ENCODE measurements at places on chromosomes 2 and 18.

DNA sequence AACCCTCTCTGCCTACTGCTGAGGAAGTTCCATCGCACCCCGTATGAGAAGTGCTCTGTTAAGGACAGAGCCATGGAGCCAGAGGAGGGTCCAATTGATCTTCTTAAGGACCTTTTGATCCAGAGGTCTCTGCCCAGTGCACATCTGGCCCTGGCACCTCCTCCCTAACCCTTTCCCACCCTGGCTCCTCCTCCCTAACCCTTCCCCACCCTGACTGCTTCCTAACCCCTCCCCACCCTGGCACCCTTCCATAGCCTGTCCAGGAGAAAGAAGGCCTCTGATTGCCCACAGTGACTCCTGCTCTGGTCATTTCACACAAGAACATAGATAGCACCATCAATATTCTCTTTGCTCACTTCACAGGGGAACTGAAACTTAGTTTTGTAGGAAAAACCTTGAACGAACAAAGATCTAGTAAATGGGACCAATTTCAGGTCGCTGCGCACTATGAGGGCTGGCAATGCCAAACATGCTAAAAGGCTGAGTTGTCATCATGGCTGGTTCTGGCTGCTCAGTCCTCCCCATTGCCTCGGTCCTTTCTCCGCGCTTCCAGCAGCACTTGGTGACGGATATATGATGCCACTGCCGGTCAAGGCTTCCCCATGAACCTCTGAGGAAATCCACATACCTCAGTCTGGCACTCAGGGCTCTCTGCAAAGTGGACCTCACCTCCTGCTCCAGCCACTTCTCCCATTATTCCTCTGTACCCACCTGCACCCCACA, 49.2 kb downstream of the PKDCC start:
- no peak for DNase-seq

DNA sequence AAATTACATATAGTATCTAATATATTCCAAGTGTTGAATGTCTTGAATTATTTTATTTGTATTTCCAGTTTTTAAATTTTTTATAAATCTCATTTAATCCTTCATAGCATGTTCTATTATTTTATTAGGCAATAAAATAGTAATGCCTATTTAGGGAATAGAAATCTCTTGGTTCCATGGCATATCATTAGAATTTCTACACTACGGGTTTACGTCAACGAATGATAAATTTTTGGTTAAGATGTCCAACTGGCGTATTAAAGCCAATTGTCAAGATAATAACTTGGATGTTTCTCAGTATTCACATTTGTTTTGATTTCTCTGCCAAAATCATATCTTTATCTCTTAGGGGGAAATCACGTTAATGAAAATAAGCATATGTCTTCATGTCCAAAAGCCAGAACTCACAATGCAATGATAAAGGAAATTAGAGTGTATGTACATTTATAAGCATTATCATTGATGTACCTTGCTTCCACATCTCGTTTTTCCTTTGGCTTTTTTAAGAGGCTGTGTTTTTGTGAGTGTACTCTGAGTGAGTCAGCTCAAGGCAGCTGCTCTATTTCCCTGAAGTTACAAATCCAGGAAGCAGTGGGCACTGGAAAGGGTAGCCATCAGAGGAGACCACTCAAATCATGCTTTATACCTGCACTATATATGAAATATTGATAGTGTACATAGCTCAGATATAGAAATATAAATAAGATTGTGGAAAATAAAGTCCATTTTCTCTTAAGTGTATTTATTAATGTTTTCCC, 115.8 kb upstream of the PDE1A start:
- no peak for DNase-seq

DNA sequence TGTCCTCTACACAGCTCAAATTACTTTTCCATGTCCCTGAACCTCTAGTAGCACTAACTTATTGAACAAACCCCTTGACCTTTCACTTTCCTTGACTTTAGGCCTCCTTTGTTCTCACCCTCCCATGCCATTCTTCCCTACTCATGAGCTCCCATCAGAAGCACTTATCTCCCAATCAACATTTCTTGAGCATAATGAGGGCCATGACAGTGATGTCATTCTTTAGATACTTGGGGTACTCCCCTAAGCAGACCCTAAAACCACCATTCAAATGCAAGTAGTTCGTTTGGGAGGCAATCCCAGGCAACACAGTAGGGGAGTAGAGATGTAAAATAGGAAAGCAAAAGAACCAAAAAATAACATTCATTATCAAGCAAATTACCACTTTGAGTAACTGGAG, 115.9 kb upstream of the ARHGAP28 start:
- no peak for DNase-seq

DNA sequence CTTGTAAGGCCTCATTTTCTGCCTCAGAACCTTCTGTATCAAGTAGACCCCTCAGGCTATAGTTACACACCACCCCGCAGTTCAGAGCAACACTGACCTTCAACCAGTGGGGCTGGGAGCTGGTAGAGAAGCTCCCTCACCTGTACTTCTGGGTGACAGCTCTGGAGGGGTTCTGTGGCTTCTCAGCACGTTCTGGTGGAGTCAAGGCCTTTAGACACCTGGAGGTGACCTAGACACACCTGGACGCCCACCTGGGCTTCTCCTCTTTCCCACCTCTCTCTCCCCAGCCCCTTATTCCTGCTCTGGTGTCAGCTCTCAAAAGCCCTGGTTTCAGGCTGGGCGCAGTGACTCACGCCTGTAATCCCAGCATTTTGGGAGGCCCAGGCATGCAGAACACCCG, 7.3 kb upstream of the CIB4 start:
- DNase-seq = no peak

- DNase-seq = no peak
Observed at GRCh38 chr2:210477496-210477895, 937 bp upstream of the LANCL1 start.

DNA sequence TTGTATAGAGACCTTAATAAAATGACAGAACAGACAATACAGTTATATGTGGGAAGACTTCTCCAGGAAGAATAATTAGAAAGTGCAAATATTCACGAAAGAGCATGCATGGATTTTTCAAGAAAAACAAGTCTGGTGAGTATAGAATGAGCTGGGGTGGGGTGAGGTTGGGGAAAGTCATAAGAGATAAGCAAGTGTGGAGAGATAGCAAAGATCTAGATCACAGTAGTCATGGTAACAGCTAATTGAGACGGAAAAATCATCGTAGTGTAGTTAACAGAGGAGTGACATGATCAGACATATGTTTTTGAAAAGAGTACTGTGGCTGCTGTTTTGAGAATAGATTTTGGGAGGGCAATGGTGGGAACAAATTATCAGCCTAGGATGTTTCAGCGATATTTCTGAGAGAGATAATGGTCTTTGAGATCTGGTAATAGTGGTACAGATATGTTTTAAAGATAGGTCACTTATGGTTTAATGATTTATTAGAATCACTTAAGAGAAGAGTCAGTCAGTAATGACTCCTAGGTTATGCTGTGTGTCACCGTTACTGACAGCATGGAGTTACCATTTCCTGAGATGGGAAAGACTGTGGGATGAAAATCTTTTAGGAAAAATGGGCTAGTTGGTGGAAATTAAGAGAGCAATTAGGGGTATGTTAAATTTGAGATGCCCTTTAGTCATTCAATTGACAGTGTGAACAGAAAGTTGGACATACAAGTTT, 248.5 kb upstream of the SLC8A1 start:
- DNase-seq = no peak

DNA sequence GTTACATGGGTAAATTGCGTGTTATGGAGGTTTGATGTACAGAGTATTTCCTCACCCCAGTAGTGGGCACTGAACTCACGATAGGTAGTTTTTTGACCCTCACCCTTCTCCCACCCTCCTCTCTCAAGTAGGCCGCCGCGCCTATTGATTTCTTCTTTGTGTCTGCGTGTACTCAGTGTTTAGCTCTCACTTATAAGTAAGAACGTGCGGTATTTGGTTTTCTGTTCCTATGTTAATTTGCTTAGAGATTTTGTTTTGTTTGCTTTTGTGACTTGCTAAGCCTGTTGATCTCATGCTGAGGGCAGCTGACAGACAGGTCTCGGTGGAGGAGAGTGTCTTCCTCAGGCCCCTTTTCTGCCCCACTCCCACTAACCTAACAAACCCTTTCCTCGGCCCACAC, 36.2 kb downstream of the ACOXL start:
- no peak for DNase-seq

DNA sequence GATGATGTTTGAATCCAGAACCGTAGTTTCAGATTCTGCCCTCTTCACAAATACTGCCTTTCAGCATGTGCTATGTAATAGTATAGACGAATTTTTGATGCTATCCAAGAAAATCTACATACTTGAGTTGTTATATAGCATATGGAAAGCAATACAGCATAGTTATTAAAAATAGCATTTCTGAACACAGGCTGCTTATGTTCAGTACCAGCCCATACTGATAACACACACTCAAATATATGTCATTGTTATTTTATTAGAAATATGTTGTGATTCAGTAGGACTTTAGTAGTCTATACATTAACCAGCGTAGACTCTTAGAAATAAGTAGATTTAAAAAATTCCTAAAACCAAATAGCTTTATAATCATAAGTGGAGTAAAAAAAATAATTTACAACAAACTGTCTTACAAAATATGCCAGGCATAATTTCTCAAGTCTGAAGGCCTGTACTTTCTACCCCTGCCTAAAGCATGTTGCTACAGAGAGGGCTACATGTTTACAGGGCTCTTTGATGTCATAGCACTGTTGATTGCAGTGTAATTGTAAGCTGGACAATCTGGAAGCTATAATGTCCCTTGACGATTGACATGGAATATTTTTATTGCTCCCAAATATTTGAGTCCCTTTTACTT, 86.3 kb downstream of the ASXL3 start:
- DNase-seq = no peak

DNA sequence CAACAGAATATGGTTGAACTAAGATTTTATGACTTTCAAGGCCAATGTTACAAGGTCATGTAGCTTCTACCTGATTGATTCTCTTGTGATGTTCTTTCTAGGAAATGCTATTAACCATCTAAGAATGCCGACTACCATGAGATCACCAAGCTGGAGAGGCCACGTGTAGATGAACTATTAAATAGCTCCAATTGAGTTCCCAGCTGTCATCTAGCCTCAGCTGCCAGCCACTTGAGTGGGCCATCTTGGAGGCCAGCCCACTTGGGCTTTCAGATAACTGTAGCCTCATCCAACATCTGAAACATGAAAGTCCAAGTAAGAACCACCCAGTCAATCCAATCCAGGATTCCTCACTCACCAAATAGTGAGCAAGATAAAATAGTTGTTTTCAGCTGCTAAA, 376.9 kb upstream of the TMEFF2 start:
- DNase-seq = no peak

GRCh38 chr2:155687181-155687580, 645.3 kb downstream of the NR4A2 start:
- no peak for DNase-seq

DNA sequence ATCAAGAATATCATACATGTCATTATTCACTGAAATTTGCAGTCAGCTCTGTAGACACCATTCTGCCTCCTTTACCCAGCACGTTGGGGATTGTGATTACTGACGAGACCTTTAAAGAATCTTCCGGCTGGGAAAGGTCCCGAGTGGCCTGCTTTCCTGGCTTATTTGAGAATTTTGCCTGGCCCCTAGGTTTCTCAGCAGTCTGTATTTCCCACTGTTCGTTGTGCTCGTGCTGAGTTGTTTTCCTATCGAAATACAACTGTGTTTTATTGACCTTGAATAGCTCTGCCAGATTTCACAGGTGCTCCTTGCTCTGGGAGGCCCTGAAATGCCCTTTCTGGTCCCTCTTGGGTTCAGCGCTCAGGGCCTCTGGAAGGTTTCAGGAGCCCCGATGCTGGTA, 94.9 kb downstream of the AGAP1 start:
- DNase-seq = no peak

DNA sequence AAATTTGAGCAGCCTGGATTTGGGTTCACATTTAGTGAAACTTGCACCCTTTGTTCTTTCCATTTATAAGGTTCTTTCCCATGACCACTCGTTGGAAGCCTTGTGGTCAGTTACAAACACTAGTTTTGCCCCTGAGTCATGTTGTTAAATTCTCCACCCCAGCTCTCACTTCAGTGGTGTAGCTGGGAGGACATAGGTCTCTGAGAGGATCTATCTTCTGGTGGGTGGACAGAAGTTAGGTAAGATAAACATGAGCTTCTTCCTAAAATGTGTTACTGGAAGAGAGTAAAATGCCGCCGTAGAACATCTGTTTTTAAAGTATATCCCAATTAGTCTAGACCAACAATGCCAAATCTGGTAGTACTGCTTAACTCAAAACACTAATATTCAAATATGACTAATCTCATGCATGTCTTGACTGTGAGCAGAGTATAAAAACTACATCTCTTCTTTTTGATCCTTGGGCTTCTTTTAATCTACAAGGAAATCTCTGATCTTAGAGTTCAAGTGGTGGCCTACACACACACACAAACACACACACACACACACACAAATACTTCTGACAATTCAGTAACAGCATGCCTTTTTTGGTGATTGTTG, 162.6 kb upstream of the FN1 start:
- DNase-seq = no peak

GRCh38 chr2:80638783-80639182, 334.2 kb upstream of the LRRTM1 start:
- no peak for DNase-seq

GRCh38 chr2:156892467-156893281, 364.8 kb upstream of the GALNT5 start:
- DNase-seq = no peak

GRCh38 chr2:36478332-36478738, 119.6 kb downstream of the FEZ2 start:
- DNase-seq = no peak

DNA sequence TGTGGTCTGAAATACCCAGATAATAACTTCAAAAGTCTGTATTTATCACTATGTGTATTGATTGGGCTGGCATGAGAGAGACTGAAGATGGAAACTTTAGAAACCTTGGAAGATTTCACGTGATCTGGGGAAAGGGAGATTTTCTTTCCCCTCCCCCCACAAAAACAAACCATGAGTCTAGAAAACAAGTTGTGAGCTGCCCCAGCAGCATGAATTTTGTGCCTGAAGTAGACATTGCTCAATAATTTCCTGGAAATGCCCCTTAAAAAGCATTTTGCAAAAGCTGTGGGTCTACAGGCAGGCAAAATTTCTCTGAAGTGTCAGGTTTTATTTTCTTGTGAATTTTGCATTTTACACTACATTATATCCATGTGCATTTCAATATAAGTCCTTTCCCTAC, 101.8 kb downstream of the ETAA1 start:
- DNase-seq = no peak

DNA sequence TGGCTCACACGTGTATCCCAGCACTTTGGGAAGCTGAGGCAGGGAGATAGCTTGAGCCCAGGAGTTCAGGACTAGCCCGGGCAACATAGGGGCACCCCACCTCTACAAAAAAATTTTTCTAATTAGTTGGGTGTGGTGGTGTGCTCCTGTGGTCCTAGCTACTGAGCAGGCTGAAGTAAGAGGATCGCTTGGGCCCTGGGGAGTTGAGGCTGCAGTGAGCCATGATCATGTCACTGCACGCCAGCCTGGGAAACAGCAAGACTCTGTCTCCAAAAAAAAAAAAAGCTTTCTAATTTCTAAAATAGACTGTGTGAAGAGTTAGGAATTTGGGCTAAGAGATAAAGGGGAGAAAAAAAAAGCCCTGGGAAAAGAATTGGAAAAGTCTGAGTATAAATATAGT, 51.9 kb upstream of the NAB1 start:
- no peak for DNase-seq

GRCh38 chr2:112198780-112199179, 56.1 kb downstream of the ZC3H8 start:
- no peak for DNase-seq

- no peak for DNase-seq
Observed at GRCh38 chr2:129862668-129863067, 116.8 kb upstream of the RAB6C start.

- no peak for DNase-seq
Observed at GRCh38 chr2:150325656-150326314, 161.7 kb downstream of the RND3 start.

GRCh38 chr2:127067620-127068350, 39.2 kb downstream of the BIN1 start:
- peak; percentile 49 for DNase-seq
